NCI-H1092 (cell line): ENCODE measurements at places on chromosomes 5 and 9.

DNA sequence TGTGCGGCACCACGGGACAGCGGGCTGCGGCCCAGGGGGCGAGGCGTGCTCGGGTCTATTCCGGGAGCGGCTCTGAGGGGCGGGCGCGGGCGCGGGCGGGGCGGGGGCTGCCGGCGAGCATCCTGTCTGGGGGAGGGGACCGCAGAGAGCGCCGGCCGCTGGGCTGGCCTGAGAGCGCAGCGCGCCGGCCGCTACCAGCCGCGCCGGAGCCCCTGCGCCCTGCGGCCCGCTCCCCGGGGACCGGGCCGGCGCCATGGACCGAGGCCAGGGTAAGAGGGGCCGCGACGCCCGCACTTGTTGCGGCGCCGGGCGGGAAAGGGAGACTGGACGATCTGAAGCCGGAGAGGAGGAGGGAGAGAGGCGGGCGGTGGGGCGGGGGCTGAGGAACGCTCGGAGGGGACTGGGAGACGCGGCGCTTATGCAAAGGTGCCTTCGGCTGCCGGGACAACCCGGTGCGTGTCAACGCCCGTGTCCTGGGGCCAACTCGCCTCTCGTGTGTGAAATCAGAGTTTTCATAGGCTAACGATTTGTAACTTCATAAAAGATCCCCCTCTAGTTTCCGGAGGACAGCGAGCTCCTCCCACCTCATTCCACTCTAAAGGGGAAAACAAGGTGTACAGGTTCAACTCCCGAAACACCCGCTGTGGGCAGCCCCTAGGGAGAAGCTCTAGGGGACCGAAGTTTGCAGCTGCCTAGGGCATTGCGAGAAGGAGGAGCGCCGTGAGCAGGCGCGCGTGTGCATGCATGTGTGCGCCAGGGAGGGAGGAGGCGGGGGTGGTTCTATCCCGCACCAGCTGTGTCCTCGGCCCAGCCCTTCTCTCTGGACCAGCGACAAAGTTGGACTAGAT, at the start of gene AFAP1L1:
Gene AFAP1L1 (plus strand): TSS at position 144 of the 848 bp plus-strand sequence. CDS start 110 bp downstream, at position 254.
- no peak for DNase-seq

GRCh38 chr9:37910271-37910670, 6.3 kb upstream of the SLC25A51 start:
- no peak for DNase-seq

DNA sequence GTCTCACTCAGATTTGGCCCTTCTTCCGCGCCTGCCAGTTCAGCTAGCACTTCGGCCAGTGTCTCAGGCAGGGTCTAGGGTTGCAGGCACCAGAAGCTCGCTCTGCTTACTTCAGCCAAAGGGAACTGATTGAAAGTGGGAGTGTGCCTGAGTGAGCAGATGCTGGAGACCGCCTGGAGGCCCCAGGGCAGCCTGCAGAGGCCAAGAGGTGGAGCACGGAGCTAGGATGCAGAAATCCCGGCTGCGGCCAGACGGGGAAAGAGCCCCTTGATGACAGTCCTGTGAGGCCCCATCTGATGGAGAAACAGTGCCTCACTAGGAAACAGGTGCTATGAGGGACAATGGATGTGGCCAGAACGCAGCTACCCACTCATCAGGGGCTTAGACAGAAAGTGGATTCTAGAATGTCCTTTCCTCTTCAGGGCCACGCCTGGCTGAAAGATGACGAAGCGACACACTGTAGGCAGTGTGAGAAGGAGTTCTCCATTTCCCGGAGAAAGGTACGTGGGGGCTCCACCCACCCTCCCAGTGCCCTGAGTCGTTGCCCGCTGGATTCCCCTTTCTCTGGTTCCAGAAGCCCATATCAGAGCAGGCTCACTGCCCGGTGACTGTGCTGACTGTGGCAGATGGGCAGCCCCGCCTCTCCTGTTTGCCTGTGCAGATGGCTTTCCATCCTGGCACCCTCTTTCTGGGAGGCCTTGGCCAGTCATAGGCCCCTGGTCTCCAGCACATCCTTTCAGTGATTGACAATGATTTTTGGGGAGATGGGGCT, 16.1 kb downstream of the HNRNPH1 start:
- DNase-seq, result no peak

GRCh38 chr9:78777747-78778146, 480.8 kb downstream of the PSAT1 start:
- no peak for DNase-seq

DNA sequence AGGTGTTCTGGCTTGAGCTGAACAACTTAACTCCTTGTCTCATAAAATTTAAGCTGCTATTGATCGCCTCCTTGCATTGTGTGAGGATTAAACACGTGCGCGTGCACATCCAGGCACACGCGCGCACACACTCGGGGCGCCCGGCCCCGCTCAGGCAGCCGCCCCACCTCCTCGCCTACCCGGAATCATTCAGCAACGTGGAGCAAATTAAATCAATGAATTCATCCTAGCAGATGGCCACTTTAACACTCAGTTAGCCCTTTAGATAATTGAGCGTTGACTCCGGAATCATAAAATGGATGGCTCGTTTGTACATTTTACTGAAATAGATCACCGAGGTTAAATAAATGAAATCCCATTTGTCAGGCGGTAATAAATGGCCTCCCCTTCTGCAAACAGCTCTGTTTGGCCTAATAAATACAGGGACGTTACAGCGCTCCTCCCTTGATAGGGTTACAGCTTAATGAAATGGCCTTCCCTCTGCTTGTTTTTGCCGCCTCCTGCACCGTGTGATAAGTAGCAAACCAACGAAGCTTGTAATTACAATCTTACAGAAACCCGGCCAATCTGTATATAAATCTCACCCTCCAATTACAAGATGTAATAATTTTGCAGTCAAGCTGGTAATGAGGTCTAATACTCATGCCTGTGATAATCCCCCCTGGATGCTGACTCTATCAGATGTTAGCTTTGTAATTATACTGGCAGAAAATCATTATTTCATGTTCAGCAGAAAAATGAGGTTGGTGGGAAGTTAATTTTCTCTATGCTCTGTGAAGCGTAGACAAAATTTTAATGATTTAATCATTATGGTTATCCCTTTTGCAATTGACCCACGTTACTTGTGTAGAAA, 229.7 kb upstream of the IRX4 start:
- DNase-seq, result peak; percentile 81

DNA sequence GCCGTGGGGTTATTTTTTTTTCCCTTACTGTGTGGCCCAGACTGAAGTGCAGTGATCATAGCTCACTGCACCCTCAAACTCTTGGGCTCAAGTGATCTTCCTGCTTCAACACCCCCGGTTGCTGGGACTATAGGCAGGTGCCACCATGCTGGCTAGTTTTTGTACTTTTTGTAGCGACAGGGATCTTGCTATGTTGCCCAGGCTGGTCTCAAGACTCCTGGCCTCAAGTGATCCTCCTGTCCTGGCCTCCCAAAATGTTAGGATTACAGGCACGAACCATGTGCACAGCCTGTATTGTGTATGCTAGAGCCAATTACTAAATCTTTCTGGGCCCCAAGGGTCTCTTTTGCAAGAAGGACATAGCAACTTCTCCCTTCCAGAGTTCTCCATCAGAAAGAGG, 23.1 kb downstream of the GALNT10 start:
- no peak for DNase-seq

GRCh38 chr5:160375166-160375565, 4.7 kb upstream of the C1QTNF2 start:
- no peak for DNase-seq

GRCh38 chr9:84821431-84821830, 151.9 kb downstream of the NTRK2 start:
- DNase-seq, result no peak

GRCh38 chr9:87569008-87569509, 71.4 kb downstream of the DAPK1 start:
- no peak for DNase-seq

- no peak for DNase-seq
Observed at GRCh38 chr5:38553001-38553521, 3.4 kb downstream of the LIFR start.

- no peak for DNase-seq
Observed at GRCh38 chr9:134412298-134412711, 86.0 kb downstream of the RXRA start.

DNA sequence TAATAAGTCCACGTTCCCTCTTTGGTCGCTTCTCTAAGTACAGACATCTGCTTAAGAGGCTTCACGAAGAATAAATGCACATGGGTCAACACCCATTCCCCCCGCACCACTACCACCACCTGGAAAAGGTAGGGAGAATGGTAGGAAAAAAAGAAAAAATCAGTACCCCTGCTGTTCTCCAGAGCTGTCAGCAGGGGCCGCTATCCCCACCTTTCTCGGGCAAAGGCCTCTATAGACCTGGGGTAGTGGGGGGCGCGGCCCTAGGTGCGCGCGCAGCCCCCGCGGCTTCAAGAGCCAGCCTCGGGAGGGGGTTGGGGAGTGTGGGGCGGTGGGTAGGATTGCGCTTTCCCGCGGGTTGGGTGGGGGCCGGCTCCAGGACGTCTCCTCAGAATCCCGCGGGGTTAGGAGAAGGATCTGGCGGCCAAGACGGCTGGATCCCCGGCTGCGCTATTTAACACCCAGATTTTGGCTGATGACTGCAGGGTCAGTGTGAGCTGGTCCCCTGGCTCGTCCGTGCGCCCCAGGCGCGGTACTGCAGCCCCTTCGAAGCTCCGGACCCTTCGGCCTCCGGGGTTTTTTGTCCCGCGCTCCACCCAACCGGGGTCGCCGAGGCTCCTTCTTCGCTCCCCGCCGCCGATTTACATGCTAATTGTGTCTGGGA, 1.6 kb upstream of the SEMA6A start:
- DNase-seq, result peak; percentile 47

DNA sequence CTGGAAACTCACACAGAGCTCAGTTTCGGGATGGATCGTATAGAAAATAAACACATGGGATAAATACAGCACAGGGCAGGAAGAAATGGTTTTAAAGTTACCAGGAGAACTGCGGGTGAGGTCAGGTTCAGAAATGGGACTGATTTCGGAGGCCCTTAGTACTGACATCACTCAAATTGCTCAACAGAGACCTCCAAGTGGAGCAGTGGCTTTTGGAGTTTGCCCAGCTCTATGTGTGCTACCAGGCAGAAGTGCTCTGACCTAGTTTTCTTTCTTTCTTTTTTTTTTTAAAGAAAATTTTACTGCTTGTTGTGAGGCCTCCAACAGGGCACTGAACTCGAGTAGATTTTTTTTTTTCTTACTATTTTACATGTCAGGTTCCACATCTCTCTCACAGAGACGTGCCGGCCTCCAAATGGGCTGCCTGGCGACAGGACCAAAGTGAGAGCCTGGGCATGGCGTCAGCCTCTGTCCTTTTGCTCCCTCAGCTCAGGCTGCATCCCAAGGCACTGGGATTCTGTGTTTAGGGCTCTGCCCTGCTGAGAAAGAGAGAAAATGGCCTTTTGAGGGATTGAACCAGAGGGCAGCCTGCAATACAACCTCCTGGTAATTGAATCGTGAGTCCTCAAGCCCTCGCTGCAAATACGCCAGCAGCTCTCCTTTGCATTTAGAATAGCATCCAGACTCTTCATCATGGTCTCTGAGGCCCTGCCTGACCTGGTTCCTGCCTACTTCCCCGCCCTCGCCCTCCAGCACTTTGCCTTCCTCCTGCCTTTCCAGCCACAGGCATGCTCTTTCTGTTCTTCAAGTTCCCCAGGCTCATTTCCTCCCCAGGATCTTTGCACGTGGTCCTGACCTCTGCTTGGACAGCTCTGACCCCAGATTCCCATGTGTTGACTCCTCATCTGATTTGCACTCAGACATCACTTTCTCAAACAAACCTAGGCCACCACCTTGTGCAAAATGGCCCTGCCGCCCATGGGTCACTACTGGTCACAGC, 173.5 kb downstream of the FGF1 start:
- DNase-seq, result no peak

GRCh38 chr5:148887123-148887881, 60.9 kb downstream of the ADRB2 start:
- DNase-seq, result no peak

GRCh38 chr5:91136271-91136670, 246.8 kb downstream of the ARRDC3 start:
- no peak for DNase-seq

- no peak for DNase-seq
Observed at GRCh38 chr5:168114444-168115017, 176.9 kb upstream of the WWC1 start.

GRCh38 chr5:2708132-2708531, 43.3 kb downstream of the IRX2 start:
- no peak for DNase-seq

DNA sequence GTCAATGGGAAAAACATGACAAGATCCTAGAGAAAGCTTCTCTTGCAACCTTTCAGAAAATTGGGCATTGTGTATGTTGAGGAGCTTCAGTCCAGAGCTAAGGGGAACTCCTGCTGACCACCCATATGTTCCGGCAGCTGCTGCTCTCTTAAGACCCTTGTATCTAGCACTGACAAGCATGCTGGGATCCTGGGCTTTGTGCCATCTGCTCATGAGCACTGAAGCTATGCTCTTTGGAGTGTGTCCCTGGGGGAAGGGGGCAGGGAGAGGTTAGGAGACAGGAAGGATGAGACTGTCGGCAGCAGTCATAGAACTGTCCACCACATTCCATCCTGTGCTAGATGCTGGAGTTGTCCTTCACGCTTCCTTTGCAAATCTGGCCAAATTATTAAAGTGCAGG, 109.3 kb downstream of the JAKMIP2 start:
- DNase-seq, result peak; percentile 81

DNA sequence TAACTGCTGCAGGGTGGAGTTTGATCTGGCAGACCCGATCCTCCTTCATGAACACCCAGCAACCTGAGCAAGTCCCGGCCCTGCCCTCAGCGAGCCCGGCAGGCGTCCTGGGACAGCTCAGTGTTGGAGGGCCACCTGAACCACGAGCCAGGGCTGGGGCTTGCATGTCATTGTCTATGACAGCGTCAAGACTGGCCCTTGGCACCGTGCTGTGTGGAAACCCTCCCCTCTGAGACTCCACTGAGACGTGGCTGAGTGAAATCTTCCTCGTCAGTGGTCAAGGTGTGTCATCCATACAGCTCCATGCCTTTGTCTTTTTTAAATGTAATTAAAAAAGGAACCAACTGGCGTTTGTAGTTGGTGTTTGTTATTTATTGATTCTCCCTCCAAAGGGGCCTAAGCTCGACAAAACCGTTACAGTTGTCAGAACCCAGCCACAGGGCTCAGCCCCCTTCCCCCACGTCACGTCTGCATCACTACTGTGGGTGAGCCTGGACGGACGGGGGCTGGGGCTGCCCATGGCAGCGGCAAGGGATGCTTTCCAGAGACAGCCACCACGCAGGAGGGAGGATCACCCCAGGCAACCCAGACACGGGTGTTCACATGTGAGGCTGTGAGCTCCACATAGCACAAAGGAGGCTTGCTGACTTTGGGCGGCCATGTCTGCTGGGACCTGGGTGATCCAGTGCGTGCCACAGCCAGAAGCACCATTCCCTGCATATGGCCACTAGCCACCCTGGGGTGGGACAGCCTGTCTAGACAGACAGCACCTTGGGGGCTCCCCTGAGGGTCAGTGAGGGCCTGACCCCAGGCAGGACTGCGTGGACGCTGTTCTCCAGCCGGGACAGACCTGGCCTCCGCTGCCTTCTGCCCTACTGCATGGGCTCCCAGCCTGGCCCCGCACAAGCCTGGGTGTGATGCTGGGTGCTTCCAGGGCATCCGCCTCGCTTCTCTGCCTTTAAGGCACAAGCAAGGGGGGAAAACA, 7.3 kb downstream of the UCK1 start:
- no peak for DNase-seq
